ENCODE measurements at places on chromosomes 16 and 17.

- DNase-seq: no peak
Observed at GRCh38 chr17:70217571-70217970, 48.2 kb downstream of the KCNJ2 start.

- DNase-seq: no peak
Observed at GRCh38 chr17:75514299-75514918, 928 bp downstream of the CASKIN2 start.

DNA sequence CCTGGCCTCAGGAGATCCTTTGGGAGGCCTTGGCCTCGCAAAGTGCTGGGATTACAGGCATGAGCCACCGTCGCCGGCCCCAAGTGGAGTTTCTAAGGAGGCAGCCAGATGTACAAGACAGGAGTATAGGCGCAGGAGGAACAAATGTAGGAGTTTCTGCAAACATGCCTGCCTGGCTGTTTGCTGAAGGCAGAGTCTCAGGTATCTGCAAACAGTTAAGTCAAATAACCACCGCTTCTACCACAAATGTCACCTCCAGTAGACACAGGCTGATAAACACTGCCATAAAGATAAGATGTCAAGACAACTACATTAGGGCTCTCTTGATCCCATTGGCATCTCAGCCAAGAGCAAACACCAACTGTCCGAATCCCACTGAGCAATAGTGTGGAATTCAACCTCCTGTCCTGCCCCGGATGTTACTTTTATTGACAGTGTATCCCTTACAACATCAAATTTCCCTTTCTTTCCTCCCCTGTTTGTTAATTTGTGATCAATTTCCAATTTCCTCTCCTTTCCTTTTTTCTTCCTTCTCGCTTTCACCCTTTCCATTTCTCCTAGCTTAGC is 5.6 kb upstream of the COG1 start:
- DNase-seq: no peak

DNA sequence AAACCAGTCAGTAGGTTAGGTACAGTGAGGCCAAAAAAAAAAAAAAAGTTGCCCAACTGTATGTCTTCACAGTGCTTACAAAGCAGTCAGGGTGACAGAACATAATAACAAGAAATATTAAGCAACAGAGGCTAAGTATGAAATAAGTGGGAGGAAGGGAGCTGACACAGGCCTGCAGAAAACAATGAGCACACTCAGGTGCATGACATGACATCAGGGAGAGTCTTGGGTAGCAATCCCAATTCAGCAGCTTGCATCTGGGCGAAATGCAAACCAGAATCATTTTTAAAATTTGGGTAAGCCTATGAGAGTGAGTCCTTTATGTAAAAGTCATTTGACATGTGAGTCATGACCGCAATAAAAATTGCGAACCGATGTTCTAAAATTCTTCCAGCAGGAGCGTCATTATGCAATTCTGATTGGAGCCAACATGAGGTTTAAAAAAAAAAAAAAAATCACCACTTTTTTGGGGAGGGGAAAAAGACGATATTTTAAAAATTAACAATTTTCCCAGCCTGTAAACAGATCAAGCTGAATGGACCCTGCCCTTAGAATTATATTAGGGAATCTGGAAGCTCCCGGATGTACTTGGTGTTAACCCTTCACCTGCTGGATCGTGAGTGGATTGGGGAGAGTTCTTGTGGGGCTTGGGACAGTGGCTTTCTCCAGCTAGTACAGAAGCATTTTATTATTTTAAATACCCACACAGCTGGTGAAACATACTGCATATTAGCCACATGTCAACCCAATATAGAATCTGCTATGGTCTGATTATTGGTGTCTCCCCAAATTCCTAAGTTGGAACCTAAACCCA is 127.9 kb downstream of the NPIPB5 start:
- DNase-seq: no peak

GRCh38 chr17:16507918-16508533 is 16.0 kb upstream of the LRRC75A start:
- no peak for DNase-seq
